MCF 10A (cell line): ENCODE measurements at places on chromosomes 1 and 21. TPM values are rescaled to one million over a fixed set of nuclear protein-coding genes. Genes with fewer than 3 reads are reported as not detected.

GRCh38 chr1:19390166-19390850 lies 78.2 kb downstream of the SLC66A1 start:
- DNase-seq: no peak

GRCh38 chr1:219220945-219221344 lies 47.3 kb downstream of the LYPLAL1 start:
- DNase-seq: no peak

- DNase-seq: peak; percentile 92
Measured at GRCh38 chr1:226325178-226325577, 16.2 kb upstream of the LIN9 start.

DNA sequence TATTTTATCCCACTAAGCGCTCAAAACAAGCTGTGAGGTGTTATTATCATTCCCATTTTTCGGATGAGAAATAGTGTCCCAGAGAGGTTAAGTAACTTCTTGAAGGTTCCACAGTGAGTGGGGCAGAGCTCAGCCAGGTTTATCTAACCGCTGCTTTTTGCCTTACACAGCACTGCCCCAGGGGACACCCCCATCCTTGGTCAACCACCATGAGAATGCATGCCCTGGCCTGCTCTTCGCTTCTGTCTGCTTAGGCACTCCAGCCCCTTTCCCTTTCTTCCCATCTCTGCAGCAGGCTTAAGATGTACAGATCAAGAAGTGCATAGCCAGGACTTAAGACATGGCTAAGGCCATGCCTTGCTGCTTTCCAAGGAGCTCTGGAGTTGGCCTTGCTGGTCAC lies 159.0 kb upstream of the CD34 start:
- DNase-seq: no peak

DNA sequence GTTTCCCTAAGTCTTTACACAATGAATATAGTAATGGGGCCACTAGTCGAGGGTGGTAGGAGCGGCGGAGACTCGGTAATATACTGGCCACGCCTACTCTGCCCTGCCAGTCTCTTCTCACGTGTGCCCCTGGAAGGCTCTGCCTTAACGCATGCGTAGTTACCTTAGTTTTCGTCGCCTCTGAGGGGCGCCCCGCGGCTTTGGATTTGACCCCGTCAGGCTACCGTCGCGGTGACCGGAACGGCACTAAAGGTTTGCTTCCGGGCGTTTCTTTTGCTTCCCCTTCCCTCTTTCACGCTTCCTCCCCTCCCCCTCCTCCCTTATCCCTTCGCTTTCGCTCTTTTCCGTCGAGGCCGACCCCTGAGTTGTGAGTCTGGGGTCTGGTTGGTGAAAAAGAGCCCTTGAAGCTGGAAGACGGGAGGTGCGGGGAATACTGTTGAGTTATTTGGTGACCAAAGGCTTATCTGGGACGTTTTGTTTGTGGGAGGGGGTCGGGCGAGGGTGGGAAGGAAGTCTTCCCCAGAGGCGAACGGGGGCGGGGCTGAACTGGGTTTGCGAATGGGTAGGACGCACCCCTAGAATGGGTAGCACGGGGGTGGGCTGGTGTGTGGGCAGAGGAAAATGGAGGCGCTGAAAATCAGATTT lies at the start of gene SETDB1:
TSS of gene SETDB1 (plus strand) at position 267 of the 645 bp plus-strand sequence. CDS start 1,352 bp downstream, outside the sequence.
- peak; percentile 99 for DNase-seq

DNA sequence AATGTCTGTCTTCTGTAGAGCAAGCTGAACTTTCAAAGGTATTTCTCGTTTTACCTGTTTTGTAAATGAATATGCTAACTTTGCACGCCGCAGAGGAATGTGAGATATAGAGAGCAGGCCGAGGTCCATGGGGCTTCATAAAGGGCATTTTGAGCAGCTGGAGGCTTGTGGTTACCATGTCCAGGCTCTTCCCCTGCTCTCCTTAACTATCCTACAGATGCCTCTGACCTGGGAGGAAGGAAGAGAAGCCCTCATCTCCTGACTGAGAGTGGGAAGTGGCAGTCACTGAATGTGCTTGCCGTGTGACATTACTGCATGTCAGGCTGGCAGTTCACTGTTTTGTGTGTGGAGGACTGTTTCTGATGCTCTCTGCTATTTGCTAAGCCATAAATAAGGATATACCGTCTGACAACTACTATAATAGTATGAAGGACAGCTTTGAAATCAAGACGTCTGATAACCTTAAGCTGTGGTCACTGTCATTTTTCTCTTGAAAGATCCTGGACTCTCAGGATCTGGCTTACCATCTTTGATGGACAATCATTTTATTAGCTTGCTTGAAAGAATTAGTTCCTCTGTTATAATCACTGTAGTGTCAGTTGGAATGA lies 92.2 kb downstream of the DYRK1A start:
- DNase-seq: no peak

DNA sequence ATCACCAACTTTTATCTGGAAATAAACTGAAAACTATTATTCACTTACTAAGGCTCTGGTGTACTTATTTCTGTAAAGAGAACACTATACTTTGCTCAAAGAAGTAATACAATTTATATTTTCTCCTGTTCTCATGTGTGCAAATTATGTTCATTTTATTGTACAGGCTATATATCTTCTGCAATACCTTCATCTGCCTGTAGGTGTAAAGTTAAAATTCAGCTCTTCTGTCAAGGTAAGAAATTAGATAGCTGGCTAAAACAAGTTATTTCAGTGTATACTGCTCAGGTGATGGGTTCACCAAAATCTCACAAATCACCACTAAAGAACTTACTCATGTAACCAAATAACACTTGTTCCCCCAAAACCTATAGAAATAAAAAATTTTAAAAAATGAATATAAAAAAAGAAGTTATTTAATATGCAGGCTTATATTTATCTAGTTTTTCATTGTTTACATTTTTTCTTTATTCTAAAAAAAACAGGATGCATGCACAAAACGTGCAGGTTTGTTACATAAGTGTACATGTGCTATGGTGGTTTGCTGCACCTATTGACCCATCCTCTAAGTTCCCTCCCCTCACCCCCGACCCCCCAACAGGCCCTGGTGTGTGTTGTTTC lies 81.5 kb downstream of the PTGER3 start:
- DNase-seq: peak; percentile 38

DNA sequence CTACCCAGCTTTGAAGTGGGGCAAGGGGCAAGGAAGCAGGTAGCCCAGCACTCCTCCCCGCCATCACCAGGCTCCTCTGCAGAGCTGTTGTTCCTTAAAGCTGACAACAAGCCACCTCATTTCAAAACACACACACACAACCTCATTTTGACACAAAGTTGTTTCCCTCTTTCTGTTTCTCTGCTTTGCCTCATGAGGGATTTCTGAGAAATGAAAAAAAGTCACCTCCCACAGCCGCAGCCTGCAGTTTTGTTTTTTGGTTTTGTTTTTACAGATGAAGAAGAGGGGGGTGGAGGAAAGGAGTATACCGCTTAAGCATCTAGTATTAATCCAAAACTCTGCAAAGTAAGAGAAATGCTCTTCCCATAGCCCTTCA lies 12.1 kb downstream of the MCL1 start:
- DNase-seq: no peak

GRCh38 chr1:236465959-236466303 lies 57.9 kb upstream of the LGALS8 start:
- DNase-seq: peak; percentile 20

DNA sequence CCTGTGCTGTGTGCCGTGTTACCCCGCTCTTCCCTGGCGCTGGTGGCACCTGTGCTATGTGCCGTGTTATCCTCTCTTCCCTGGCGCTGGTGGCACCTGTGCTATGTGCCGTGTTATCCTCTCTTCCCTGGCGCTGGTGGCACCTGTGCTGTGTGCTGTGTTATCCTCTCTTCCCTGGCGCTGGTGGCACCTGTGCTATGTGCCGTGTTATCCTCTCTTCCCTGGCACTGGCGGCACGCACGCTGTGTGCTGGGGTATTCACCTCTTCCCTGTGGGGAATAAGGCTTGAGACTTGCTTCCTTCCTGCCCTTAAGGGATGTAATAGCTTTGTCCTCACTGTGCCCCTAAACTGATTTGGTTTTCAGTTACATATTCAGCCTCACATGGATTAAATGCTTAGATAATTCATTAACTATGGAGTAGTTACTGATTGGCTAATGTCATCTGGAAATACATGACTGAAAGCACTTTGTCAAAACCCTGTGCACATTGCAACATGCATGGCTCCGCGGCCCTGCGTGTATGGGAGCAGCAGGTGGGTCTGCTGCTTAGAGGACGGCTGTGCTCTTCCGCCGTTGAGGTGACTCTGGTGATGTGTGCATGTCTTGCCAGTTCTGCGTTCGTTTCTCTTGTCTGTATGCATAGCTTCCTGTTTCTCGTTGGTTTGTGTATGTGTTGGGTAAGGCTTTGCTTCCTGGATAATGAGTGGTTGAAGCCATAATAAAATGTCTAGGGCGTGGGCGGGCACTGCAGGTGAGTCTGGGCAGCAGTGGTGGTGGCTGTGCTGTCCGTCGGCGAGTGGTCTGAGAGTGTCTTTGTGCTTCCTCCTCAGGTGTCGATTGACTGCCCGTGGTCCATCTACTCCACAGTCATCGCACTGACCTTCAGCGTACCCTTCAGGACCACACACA lies 17.9 kb upstream of the PWP2 start:
- DNase-seq: no peak

DNA sequence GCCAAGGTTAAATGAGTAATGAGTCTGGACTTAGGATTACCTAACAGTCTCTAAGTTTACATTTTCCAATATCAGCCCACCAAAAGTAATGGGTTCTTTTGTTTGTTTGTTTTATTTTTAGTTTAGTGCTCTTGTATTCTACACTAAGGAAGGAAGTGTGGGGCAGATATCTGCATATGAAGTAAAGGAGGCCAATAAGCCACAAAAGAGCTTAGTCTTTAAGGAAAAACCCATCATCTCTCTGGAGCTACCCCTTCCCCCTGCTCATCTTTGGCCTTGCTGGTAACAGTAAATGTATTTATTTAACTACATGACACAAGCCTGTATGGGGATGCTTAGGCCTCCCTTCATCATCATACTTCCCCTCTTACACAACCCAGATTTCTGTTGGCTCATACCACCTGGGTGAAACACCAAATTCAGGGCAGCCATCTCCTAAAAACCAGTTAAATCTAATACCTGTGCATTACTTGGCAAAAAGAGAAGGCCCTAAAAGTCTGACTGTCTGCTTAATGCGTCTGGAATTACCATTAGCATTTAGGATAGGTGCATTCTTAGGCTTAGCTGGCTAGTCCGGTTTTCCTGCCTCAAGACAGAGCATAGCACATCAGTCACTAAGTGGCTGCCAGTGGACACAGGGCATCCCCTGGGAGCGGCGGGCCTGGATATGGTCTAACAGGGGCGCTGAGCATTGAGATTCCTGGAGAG lies 96.8 kb upstream of the ADGRL2 start:
- DNase-seq: peak; percentile 70

GRCh38 chr1:164670026-164670425 lies 111.0 kb downstream of the PBX1 start:
- DNase-seq: no peak

DNA sequence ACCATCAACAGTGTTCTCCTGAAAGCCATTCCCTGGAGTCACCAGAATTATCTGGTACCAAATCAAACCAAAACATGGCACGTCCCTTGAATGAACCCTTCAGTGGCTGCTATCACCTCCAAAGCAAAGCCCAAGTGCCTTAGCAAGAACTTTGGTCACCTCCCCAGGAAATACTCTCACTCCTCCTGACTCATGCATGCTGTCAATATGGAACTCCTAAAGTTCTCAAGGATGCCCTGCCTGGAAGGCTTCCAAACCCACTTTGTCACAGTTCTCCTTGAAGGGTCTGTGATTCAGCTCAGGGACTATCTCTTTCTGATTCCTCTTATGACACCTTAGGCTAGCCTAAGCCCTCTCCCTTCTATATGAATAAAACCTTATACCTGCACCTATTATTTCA lies 146.1 kb upstream of the RUNX1 start:
- no peak for DNase-seq

GRCh38 chr1:198620218-198620617 lies 18.6 kb upstream of the PTPRC start:
- DNase-seq: no peak

Gene FBXO28
- total RNA-seq: 97.6 and 110 TPM in 2 replicates

Gene TCHHL1
- not detected in 2 replicates for total RNA-seq

Gene ZNF648
- not detected in 2 replicates for total RNA-seq

Gene MTF1
- total RNA-seq: 28.4 and 34.7 TPM in 2 replicates

Gene HES3
- not detected in 2 replicates for total RNA-seq
